Activated B cell treated with CpG ODN at 0.5 μM for 24 hours (primary cell): ENCODE measurements at places on chromosomes 11 and 22.

DNA sequence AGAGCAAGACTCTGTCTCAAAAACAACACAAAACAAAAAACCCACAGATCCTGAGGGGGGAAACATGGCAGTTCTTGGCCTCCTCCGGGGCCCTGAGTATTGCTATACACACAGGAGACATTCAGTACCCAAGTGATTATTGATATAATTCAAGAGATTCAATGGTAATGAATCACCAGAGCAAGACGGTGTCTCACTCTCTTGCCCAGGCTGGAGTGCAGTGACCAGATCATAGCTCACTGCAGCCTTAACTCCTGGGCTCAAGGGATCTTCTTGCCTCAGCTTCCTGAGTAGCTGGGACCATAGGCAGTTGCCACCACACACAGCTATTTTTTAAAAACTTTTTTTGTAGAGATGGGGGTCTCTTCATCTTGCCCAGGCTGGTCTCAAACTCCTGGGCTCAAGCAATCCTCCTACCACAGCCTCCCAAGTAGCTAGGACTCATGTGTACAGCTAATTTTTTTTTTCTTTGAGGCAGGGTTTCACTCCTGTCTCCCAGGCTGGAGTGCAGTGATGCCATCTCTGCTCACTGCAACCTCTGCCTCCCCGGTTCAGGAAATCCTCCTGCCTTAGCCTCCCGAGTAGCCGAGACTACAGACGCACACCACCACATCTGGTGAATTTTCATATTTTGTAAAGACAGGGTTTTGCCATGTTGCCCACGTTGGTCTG, 21.8 kb upstream of the PIK3C2A start:
- DNase-seq, result no peak

GRCh38 chr11:57345555-57346211, 7.5 kb downstream of the P2RX3 start:
- peak; percentile 40 for DNase-seq

DNA sequence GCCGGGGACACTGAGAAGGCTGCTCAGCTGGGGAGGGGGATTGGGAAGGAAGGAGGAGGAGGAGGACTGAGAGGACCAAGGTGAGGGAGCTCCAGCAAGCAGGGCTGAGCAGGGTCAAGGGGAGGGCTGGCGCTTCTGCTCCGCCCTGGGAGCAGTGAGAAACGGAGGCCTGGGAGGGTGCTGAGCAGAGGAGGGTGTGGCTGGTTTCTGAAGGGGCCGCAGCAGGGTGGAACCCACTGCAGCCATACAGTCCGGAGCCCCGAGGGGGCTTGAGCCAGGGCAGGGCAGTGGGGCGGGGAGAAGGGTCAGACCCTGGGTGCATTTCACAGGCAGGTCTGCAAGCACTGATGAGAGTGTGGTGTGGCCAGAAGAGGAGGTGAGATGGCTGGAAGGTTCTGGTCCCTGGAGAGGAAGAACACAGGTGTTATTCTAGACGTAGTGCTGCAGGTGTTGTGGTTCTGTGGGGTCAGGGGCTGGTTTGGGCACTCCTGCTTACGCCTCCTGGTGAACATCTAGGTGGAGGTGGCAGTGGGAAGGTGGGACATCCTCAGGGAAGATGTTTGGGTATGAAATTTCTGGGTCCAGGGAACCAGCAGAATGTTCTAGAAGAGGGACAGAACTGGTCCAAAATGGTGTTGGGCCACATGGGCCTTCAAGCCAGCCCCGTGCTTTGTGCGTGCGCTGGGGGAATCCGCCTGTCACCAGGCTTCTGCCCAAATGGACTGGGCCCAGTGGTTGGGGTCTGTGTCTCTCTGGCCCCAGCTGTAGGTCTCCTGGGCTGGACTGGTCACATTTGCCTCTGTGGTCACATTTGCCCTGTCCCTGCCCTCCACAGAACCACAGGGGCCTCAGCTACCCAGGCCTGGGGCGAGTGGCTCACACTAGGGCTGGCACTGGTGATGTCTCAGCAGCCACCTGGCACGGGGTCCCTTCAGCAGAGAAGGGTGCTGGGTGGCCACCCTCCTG, 714.7 kb downstream of the BRD1 start:
- DNase-seq, result no peak

- DNase-seq, result peak; percentile 49
Observed at GRCh38 chr11:64146036-64146955, 19.6 kb downstream of the MACROD1 start.

DNA sequence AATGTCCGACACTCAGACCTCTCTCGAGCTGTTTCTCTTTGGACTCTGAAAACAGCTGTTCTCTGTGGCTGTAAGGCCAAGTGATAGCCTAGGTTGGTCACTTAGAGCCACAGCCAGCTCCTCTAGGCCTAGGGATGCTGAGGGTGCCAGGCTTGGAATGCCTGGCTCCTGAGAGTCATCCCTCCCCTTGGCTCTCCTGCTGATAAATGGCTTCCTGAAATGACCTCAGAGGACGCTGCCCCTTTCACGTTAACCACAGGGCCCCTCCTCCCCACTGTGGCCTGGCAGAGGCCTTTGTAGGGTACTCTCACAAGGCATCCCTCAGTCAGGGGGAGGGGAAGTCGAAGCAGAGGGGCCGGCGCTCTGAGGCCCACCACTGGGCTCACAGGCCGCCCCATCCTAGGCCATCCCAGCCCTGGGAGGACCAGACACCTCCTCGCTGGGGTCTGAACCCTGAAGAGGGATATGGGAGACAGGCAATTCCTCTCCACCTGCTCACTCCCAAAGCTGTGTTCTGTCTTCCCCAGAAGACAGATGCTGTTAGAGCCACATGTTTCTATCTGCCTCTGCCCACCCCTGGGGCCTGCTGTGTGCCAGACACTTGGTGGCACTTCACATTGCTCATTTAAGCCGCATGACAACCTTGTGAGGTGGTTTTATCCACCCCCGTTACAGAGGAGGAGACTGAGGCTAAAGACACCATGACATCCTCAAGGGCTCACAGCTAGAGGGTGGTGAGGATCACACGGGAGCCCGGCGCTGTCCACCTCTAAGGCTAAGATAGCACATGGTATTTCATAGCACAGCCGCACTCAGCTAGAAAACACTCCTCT, 50.9 kb downstream of the ARFGAP3 start:
- no peak for DNase-seq

- DNase-seq, result no peak
Observed at GRCh38 chr11:43012606-43013005, 299.2 kb upstream of the API5 start.

GRCh38 chr11:78351193-78351592, 66.4 kb downstream of the GAB2 start:
- DNase-seq, result no peak

- DNase-seq, result no peak
Observed at GRCh38 chr11:111770581-111771134, 4.5 kb upstream of the PPP2R1B start.

DNA sequence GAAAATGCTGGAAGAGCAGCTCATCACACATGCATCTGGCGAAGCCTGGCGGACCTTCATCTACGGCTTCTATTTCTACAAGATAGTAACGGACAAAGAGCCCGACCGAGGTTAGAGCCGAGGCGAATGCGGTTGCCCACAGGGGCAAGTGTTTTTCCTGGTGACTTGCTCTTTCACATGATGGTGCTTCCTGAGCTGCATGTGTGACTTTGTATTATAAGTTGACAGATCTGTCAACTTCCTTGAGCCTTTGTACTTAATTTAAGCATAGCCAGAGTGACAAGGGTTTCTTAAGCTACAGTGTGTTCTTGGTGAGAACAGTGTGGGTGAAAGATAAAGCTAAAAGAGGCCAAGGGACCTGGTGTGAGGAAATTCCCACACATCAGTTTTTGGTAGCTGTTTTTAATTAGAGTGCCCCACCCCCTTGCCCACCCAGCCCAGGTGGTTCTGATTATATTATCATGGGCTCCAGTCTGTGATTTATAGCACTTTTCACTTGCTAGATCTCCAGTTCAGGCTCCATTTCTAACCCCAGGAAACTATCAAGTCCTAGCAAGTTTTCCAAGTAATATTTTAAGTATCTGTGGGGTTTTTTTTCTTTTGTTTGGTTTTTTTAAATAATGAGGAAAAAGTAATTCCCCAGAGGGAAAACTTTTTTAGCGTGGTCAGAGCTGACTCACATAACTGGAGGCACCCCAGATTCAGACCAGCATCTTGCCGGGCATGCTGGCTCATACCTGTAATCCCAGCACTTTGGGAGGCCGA, 68.0 kb upstream of the YWHAH start:
- DNase-seq, result no peak

- no peak for DNase-seq
Observed at GRCh38 chr22:47230741-47231140, 468.3 kb downstream of the TBC1D22A start.

DNA sequence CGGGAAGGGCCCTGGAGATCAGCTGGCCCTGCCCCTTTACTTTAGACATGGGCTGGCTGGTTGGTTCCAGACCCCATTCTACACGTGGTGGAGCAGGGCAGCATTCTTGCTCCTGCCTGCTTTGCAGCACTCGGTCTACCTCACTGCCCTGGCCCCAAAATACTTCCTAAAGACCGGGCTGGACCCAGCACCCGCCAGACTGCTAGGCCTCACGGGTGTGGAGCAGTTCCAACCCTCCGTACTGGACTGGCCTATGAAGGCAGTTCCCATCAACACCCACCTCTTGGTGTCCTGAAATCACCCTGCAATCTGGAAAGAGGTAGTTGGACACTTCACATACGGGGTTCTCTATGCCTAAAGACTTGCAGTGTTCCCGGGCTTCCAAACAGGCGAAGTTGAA, 6.4 kb downstream of the MCAT start:
- no peak for DNase-seq

GRCh38 chr22:28222052-28222451, 303.0 kb upstream of the PITPNB start:
- DNase-seq, result no peak

GRCh38 chr11:125935618-125936199, 10.1 kb upstream of the VSIG10L2 start:
- DNase-seq, result no peak

DNA sequence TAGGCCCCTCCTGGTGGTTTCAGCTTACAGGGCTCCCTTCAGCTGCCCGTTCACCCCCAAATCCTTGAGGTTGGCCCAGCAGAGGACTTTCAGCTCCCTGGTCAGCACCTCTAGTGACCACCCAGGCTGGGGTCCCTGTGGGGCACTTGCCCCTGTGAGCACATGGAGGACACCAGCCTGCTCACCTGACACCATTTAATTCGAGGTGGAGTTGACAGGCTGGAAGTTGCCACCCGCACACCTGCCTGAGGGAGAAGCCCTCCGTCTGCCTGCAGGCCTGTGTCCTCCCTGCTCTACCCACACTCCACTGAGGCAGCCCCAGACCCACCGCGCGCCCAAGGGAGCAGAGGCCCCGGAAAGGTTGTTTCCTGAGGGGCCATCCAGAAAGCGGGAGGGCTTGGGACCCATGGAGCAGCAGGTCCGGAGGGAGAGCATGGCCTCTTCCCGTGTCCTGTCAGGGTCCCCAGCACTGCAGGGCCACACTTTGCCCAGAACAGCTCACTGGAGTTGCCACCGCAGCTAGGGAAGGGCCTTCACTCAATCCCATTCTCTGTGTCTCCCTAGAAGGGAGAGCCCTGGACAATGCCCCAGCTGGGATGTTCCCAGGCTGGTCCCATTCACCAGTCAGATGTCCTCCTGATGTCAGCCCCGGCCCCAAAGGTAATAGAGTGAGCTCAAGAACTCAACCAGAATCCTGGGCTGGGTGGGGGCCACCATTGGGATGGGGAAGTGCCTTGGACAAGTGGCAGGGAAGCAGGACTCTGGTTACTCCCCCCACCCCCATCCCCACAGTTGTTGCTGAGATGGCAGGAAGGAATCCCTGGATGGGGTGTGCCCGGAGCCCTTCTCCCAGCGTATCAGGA, 82.4 kb downstream of the MED15 start:
- no peak for DNase-seq

DNA sequence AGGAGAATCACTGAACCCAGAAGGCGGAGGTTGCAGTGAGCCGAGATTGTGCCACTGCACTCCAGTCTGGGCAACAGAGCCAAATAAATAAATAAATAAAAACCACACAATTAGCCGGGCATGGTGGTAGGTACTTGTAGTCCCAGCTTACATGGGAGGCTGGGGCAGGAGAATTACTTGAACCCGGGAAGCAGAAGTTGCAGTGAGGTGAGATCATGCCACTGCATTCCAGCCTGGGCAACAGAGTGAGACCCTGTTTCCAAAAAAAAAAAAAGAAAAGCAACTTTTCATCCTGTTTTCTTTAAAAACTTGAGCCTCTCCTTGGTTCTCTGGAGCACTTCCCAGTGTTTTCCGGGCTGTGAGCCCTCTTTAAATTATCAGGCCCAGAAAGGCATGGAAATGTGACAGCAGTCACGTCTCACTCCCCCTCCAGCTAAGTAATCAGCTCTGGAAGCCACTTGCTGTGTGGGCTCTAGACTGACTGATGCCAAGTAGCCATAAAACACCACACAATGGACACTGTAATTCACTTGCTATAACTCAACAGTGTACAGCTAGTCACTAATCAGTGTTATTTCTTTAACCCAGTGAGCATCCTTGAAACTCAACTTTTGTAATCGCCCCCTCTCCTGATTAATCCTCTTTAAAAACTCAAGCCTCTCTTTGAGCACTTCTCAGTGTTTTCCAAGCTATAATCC, 13.0 kb upstream of the MCHR1 start:
- no peak for DNase-seq

DNA sequence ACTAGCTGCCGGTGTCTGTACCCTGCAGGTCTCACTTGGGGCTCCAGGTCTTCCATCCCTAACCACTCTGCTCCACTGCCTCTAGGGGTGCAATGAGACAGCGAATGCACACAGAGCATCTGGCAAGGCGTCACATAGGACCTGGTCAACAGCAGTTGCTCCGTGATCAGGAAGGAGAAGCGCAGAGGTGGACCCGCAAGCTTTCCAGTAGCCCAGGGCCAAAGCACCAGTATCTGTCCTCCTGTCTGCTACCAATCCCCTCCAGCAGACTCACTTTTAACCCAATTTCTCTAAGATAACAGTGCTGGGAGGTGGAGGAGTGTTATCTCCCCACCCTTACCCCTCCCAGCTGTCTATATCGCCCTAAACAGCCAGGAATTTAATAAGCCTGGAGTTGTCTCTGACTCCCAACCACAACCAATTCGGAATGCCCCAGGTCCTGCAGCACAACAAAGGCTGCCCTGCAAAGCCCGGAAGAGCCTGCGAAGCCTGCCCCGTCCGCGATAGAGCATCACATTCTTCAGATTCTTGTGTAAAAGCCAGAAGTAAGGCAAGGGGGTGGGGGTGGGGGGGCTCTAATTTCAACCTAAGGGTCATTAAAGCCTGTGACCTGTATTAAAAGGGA, 19.3 kb downstream of the MYH9 start:
- DNase-seq, result no peak
